ENCODE measurements at places on chromosomes 6 and 20. TPM values are rescaled to one million over a fixed set of nuclear protein-coding genes. Genes with fewer than 3 reads are reported as not detected.

ZNF831 gene
- total RNA-seq: 1.4 TPM

FAM217A gene
- not detected for total RNA-seq

BMP2 gene
- 11.6 TPM for total RNA-seq

FERMT1 gene
- total RNA-seq: 41.8 TPM

SMIM8 gene
- 13.1 TPM for total RNA-seq

BHLHE23 gene
- not detected for total RNA-seq

POM121L2 gene
- total RNA-seq: not detected

BCAS1 gene
- total RNA-seq: 67.2 TPM

PGC gene
- not detected for total RNA-seq

ZBP1 gene
- 2.4 TPM for total RNA-seq

PHACTR1 gene
- total RNA-seq: 14.1 TPM

RSPO4 gene
- total RNA-seq: not detected

IYD gene
- 1.1 TPM for total RNA-seq

SLPI gene
- total RNA-seq: 301 TPM

GSTA4 gene
- total RNA-seq: 12.2 TPM

ETV7 gene
- total RNA-seq: 7.6 TPM

SYNGAP1 gene
- total RNA-seq: 32.6 TPM

SPDEF gene
- total RNA-seq: 3.5 TPM

CALHM6 gene
- 2.2 TPM for total RNA-seq

OLIG3 gene
- total RNA-seq: not detected

HLA-DPB1 gene
- total RNA-seq: 82.5 TPM

C6orf163 gene
- 7.7 TPM for total RNA-seq
